Activated T-cell treated with anti-CD3 and anti-CD28 coated beads for 48 hours (primary cell): ENCODE measurements at places on chromosomes 5 and 9.
A peak's percentile ranks its signal among the peaks of the same experiment; 100 is the strongest.

GRCh38 chr5:154782326-154782725 is 27.1 kb downstream of the LARP1 start:
- no peak for DNase-seq

DNA sequence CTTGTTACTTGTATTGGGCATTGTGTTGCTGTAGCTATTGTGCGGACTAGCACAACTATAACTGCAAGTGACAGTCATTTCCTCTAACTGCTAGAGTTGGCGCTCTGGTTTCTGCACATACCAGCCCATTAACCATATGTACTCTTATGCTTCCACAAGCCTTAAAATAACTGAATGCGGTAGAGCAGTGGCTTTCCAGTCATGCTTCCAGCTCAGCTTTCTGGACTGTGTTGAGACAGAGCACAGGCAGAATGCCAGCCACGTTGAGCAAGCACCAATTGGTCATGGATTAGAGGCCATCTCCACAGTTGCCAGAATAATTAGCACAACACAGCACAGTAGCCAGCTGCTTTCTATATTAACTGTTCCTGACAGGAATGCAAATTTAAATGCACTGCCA is 12.2 kb downstream of the INVS start:
- no peak for DNase-seq

DNA sequence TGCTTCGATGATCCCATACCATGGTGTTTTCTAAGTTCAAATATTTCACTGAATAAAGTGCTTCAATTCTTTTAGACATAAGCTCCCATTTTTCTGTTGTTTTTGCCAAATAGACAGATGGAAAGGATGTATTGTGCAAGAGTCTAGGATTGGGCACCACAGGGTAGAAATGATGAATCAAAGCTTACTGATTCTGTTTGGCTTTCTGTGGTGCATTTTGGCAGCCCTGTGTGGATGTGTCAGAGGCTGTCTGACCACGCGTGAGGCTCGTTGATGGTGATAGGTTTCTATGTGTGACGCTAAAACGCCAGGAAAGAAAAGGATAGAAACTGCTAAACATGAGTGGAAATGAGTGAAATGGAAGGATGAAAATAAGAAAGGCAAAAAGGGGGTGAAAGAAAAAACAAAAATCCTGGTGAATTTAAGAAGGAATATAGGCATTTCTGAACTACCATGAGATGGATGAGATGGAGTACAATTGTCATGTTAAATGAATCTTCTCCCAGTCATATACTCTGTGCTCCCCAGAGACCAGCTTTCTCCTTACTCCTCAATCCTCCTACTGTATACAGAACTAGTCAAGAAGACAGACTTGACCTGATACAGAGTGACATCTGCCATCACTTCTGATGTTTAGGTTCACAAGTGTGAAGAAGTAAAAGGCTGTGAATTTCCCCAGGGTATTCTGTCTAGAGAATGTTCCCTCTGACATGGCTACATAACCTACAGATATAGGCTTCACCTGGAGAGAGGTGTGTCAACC is 54.4 kb downstream of the ANKH start:
- DNase-seq: peak; percentile 46

- no peak for DNase-seq
Measured at GRCh38 chr5:134249469-134250379, 23.9 kb upstream of the PPP2CA start.

DNA sequence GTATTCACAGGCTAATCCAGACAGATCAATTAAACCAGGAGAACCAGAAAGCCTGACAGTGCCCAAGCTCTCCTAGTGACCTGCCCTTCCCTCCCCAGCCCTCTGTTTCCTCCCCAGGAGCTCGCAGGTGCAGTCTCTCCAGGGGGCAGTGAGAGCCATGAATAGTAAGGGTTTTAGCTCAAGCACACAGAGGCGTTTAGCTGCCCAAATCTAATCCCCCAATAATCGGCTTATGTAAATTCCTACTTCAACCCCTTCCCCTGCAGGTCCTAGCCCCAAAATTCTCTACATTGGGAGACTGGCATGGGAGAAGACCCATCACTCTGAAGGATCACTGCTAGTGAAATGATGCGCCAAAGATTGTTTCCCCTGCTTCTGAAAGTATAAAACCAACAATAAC is 10.5 kb upstream of the TAL2 start:
- no peak for DNase-seq

- DNase-seq: no peak
Measured at GRCh38 chr9:106467113-106467864, 395.7 kb upstream of the ZNF462 start.

DNA sequence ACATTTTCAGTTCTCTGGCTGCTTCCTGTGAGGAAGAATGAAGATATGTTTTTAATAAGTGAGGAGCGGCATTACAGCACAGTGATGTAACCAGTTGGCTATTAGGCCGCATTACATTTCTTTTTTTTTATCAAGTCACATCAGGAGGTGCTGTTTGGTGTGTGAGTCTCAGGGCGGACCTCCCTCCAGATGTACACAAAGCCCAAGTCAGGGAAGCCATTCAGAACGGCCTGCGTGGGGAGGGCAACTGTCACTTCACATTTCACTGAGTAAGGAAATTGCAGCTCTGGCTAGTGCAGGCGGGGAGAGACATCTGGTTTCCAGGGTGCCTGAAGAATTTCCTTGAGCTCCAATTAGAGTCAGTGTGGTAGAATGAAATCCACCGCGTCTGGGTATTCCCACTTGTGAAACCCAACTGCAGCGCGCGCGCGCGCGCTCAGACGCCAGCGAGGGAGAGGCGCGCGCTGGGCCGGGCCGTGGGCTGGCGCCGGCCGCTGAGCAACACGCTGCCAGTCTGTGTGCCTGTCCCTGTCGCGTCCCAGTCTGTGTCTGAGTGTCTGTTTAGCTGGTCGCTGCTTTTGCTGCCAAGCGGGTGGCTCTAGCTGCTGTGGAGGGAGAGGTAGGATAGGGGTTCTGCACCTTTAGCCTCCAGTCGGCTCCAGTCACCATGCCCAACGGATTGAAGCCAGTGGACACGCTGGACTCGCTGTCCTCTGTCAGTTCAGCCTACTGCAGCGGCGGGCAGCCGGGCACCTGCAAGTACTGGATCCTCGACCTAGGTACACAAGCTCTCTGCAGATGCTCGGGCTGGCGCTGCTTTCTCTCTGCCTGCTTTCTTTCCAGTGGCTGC is 140.8 kb upstream of the OTULINL start:
- DNase-seq: no peak

DNA sequence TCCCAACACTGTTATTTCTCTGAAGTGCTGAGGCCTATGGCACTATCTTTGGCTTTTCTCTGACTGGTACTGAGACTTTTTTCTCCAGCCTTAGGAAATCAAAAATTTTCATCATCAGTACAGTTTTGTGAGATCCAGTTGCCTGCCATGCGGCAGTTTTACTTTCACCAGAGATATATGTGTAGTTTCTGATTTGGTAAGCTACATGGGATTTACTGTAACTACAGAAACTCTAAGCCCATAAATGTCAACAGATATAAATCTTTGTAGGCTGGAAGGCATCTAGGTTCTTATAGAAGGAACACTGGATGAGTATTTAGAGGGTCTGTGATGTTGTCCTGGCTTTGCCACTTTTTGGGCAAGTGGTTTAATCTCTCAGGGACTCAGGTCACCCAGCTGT is 69.0 kb downstream of the DOCK2 start:
- DNase-seq: no peak

- DNase-seq: no peak
Measured at GRCh38 chr9:111263116-111263515, 66.9 kb downstream of the OR2K2 start.

DNA sequence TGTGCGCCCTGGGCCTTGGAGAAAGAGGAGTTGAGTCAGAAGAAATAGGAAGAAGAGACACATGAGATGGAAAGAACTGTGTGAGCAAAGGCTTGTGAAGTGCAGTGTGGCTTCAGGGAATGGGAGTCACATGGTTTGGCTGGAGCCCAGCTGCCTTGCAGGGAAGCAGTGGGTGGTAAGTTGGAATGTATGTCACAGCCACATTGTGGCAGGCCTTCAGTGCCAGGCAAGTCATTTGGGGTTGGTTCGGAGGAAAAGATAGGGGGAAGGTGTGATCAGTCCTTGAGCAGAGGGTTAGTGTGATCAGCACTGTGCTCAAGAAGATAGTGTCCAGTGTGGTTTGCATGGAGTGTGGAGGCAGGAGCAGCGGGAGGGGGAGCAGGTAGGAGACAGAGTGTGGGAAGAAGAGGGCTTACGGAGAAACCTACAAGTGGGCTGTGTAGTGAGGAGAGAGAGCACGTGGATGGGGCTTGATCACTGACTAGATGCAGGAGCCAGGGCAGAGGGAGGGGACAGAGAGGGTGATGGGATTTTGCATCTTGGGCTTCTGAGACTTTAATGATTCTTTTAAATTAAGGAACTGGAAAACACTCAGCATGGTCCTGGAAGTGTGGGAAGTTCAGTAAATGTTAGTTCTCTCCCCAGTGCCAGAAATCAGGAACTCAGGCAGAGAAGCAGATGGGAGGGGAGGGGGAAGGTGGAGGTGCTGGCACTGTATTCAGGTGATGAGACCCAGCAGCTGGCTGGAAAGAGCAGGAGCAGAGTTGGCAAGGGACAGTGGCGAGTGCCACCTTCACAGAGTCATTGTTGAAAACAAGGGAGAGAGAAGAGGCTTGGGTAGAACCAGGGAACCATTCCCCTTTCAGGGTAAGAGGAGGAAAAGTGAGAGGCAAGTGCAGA is 46.6 kb downstream of the ARHGAP26 start:
- DNase-seq: no peak

DNA sequence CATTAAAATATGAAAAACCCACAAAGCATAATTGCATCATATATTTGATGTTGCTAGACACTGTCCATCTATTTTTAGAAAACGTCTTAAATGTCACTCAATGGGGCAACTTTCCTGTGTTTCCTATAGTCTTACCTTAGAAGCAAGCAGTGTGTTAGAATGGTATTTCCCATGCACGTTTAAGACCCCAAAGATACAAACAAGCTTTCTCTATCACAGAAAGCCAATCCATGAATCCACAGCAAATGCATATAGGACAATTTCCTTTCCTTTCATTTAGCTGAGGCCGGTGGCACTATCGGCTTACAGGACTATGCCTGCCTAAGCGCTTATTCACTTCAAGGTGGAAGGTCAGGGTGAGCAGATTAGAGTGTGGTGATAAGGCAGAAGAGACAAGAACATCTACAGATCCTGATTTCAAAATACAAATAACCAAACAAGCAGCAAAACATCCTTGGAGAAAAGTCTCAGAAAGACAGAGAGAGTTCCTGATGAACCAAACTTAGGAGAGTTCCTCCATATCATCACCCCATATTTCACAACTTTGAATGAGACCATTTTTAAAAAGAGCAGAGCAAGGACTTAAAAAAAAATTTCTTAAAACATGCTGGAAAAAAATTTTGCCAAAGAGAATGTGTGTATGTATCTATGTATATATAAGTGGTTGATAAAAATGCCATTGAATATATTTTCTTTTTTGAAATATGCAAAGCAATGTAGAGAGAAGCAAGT is 57.2 kb downstream of the MEF2C start:
- DNase-seq: no peak

GRCh38 chr5:73519531-73520283 is 21.5 kb downstream of the BTF3 start:
- peak; percentile 54 for DNase-seq
